ENCODE measurements at places on chromosomes 11 and 22.
A peak's percentile ranks its signal among the peaks of the same experiment; 100 is the strongest.

DNA sequence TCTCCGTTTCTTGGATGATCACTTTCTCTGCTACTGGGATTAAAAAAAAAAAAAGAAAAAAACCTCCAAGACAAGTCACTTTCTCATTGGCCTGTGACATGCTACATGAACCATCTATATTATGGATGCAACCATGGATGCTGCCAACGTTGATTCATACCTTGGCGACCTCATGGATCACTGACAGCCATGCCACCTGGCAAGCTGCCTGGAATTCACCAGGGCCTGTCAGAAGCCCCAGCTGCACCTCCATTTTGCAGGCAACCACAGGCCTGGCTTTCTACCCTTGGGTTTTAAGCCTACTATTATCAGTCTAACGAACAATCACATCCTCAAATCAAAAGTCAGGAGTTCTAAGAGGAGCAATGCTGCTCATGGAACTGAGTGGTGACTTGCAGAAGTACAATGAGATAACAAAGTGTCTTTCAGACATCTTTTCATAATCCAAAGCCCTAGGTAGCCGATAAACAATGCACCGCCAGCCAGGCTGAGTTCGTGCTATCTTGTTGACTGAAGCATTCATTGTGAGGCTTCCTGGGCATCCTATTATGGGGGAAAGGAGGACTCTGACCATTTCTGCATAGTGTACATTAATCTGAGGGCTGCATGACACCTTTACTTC, 48.0 kb upstream of the CADM1 start:
- DNase-seq, result no peak

DNA sequence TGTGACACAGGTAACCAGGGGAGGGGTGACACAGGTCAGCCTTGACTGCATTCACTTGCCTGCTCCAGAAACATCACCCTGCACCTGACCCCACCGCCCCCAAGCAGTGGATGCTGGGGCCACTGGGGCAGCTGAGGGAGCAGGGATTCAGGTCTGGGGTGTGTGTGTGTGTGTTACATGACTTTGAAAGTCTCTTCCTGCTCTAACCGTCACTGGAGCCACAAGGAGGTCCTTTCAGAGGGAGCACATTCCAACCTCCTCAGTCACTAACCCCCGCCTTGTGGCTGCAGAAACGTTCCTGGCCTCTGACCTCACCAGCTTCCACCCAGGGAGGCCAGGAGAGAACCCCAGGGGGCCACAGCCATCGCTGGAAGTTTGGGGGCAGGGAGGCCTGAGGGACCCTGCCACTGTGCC, 2.9 kb upstream of the FOSL1 start:
- no peak for DNase-seq

DNA sequence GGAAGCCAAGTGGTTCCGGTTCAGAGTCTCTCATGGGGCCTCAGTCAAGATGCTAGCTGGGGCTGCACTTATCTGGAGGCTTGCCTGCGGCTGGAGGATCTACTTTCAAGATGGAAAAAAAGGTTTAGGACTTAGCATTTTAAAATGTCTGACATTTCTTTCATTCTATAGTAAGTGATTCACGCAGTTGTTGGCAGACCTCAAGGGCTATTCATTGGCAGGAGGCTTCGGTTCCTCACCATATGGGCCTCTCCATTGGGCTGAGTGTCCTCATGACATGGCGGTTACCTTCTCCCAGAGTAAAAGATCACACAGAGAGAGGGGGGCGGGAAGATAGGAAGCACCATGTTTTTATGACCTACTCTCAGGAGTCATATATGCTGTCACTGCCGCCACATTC, 298.0 kb upstream of the PLET1 start:
- no peak for DNase-seq

DNA sequence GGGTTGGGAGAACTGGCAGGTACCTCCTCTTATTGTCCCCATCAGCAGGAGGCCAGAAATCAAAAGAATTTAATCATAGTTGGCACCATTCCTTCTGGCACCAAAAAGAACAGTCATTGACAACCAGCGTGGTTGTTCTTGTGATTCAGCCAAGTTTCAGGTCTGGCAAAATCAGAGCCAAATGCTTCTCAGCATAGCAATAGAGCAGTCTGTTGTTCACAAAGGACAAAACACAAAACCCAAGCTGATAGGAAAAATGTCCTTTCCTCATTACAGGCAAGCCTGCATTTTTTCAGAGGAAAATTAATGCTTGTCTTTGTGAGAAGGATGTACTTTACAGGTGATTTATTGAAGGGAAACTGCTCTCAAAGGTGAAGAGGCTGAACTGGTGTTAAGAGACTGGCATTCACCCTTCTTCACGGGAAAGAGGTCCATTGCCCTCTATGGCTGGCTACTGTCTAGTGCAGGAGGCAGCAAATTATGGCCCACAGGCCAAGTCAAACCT, 241.8 kb upstream of the ARHGAP42 start:
- no peak for DNase-seq

DNA sequence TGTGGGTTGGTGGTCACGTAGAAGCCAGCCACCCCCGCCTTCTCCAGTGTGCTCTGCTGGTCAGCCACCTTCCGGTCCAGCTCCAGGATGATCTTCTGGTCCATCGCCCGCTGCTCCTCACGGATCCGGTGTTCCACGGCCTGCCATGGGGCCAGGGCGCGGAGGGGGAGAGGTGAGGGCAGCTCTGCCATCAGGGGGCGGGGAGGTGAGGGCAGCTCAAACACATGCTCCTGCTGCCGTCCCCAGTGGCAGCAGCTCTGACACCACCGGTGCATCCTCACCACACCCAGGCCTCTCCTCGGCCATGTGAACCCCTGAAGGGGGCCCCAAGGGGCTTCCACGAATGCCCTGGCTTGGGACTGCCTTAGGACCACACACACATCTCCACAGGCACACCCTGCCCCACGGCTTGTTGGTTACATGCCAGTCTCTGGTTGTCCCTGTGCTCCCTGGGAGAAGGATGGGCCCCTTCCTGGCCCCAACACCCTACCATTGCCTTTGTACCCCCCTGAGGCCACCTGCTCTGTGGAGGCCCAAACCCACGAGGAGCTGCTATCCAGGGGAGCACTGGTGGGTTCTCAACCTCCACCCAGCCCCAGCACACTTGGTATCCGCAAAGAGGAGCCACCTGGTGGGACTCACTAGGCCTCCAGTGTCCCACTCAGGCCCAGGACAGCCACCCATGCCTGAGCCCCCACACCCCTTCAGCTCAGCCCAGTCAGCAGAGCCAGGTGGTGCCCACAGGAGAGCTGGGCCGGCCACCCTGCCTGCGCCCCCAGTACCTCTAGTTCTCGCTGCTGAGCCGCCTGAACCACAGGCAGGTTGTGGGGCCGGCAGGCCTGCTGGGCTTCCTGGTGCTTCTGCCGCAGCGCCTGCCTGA, 4.3 kb downstream of the DGCR6L start:
- peak; percentile 63 for DNase-seq

GRCh38 chr22:29626497-29627195, 23.2 kb downstream of the NF2 start:
- DNase-seq, result no peak

GRCh38 chr22:35397095-35397904, 2.6 kb upstream of the MCM5 start:
- no peak for DNase-seq

DNA sequence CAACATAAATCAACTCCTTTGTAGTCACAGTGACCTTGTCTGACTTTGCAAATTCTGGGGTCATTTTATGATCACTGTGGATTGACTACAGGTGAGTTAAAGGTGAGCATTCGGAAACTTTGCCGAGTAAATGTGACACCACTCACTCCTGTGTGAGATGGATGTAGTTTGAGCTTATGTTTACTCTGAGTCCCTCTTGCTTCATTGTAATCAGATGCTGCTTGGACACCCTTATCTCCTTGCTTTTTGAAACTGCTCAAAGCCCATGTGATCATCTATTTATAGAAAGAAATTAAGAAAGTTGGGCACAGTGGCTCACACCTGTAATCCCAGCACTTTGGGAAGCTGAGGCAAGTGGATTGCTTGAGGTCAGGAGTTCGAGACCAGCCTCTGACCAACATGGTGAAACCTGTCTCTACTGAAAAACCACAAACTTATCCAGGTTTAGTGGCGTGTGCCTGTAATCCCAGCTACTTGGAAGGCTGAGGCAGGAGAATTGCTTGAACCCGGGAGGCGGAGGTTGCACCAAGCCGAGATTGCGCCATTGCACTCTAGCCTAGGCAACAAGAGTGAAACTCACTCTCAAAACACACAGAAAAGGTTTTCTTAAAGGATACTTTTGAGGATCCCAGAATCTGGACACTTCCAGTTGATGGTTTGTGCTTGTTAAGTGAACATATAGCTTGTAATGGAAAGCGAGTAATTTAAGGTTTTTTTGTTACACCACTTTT, 7.2 kb downstream of the FAM118A start:
- DNase-seq, result no peak

DNA sequence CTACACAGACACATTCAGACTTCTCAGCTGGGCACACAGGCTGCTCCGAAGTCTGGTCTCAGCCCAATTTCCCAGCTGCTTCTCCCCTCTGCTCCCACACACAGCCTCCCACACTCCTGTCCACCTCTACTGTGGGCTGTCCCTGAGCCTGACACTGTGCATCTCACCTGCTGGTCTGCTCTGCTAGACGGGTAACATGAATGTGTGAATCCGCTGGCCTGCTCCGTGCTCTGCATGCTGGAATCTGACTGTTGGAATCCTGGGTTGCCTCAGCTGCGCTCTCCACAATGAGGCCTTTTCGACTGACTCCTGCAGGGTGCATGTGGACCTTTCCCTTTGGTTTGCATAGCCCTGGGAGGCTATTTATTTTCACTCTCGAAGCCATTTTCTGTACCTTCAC, 489.5 kb upstream of the B3GAT1 start:
- DNase-seq, result no peak

DNA sequence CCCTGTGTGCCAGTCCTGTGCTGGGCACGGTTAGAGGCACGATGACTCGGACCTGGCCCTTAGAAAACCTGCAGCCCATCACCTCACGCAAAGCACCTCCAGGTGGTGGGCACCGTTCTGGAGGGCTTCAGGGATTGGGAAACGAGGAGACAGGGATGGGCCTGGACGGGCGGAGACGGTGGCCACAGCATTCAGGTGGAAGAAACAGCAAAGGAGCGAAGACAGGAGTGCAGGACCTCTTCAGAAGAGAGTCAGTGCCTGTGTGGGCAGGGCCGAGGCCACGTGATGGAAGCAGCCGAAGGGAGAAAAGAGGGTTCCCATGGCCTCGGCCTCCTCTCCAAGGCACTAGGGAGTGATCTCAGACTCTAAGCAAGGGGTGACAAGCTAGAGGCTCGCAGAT, 8.1 kb upstream of the SLC22A12 start:
- DNase-seq, result no peak

GRCh38 chr22:49147617-49148175, 680.0 kb downstream of the BRD1 start:
- no peak for DNase-seq

DNA sequence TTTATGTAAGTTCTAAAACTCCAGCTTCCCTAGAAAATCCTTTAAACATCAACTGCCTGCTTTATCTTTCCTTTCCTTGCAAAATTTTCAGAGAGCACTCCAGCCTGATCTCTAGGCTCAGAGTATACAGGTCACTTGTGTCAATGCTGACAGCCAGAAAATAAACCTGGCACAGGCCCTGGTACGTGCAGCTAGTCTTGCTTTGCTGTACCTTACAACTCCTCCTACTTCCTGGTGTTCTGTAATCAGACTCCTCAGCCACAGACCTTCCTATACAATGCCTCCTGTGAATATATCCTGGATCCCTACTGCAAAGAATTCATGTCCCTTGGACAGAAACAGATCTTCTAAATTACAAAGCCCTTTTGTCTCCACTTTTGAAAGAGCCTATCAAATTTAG, 24.2 kb upstream of the TMEM123 start:
- DNase-seq, result no peak

DNA sequence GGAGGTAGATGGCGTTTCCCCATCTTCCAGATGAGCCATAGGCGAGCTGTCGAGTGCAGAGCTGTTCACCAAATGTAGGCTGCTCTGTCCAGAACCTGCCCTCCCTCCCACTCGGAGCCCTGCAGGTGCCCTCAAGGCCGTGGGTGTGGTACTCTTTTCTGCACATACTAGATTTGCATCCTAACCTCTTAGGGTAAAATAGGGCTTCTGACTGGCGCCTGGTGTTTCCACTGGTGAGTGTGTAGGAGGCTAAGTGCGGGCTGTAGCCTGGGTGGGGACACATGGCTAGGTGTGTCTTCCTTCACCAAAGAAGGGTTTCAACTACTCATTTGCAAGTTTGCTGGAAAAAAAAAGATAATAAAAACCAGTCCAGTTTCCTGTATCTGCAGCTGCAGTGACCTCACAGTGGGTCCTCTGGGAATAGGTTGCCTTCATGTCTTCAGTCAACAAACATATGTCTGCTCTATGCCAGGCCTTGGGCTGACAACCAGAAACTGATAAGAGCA, 8.5 kb downstream of the BIK start:
- DNase-seq, result no peak

DNA sequence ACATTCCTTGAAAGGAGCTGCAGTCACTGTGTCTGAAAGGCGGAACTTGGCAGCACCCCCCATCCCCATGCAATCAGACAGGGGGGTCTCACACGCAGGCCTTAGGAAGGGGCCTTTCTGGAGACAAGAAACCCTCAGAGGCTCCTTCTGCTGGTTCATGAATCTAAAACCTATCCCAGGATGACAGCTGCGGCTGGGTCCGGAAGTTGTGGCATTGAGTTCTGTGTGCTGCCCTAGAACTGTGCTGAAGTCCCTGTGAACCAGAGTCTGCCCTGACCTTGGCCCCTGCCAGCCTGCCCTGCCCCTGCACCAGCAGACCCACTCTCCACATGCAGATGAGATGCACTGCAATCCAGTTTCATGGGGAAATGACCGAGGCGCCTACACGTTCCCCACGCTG, 268.0 kb downstream of the CTTN start:
- DNase-seq, result no peak

DNA sequence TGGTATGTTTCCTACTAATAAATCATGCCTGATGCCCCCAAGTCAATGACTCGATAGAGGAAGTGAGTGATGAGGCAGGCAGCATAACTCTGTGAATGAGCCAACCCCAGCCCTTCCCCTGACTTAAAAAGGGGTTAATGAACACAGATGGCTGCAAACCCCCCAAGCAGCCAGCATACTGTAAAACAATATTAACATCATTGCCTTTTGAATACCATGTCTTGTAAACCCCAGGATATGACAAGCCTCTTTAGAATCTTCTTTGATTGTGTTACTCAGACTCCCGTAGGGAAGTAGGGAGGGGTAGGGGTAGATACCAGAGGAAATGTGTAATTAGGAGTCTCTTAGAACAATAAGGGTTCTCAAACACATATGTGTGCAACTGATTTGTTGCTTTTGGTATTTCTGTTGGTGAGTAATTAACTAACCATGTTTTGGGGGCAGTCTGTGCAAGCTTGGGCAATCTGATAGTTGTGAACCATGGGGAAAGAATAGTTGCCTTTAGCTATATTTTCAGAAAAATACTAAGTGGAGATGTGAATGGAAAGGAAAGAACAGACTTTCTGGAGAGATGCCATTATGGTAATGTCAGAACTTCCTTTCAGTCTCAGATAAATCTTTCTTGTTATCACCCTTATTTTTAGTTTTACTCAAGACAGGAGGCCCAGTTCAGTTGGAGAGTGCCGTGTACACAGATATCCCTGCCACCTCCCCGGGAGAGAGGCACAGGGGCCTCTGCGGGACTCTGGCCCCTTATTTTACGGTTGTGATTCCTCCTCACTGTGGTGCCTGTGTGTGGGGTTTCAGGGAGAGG, 701.8 kb downstream of the NTM start:
- no peak for DNase-seq

GRCh38 chr22:46829117-46829891, 66.9 kb downstream of the TBC1D22A start:
- DNase-seq, result no peak

GRCh38 chr11:36022882-36023281, 79.0 kb downstream of the LDLRAD3 start:
- no peak for DNase-seq

- DNase-seq, result no peak
Measured at GRCh38 chr22:33035272-33035863, 22.8 kb downstream of the SYN3 start.

Data from type B pancreatic cell (in vitro differentiated cells).